ENCODE measurements at places on chromosomes 7 and 10.

DNA sequence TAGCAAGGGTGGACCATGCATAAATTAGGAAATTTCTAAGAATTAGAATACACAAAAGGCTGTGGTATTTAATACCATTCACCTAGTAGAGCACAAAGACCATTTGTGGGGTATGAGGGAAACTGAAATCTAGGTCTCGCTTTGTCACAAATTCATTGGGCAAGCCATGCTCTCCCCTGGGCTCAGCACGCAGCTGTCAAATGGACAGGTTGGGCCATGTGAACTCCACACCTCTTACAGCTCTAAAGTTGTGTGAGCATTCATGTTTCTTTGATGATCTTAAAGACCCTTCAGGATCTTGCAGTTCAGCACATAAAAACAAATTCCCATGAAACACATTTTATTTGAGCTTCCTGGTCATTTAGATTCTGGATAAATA lies 121.3 kb downstream of the CHN2 start:
- DNase-seq, result no peak

GRCh38 chr10:99873846-99874245 lies 91.4 kb downstream of the ABCC2 start:
- DNase-seq, result no peak

DNA sequence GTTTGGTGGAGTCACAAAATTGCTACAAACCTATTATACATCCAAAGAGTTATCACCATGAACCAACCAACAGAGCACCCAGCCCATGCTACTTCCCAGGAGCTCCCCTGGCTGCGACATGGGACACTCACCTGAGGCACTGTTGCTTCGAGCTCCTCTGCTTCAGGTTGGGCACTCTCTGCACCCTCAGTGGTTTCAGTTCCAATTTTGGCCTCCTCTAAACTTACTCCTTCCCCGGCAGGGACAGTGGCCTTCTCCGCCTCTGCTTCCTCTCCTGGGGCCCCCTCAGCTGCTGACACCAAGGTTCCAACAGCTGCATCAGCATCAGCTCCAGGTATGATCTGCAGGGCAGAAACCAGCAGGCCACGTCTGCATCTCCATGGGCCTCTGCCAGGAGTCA lies 120.4 kb upstream of the TARP start:
- no peak for DNase-seq

GRCh38 chr10:77671594-77672252 lies 34.1 kb upstream of the KCNMA1 start:
- DNase-seq, result no peak

GRCh38 chr10:114492351-114493037 lies 88.2 kb upstream of the AFAP1L2 start:
- DNase-seq, result no peak

- no peak for DNase-seq
Observed at GRCh38 chr7:36393826-36394225, 4.2 kb downstream of the ANLN start.
